Stimulated activated CD4-positive, alpha-beta T cell treated with anti-CD3 and anti-CD28 coated beads, Interleukin-15, amount 100 ng/mL, for 48 hours (primary cell): ENCODE measurements at places on chromosomes 2 and 18.

GRCh38 chr2:29063646-29064345, 10.5 kb downstream of the PCARE start:
- DNase-seq: no peak

DNA sequence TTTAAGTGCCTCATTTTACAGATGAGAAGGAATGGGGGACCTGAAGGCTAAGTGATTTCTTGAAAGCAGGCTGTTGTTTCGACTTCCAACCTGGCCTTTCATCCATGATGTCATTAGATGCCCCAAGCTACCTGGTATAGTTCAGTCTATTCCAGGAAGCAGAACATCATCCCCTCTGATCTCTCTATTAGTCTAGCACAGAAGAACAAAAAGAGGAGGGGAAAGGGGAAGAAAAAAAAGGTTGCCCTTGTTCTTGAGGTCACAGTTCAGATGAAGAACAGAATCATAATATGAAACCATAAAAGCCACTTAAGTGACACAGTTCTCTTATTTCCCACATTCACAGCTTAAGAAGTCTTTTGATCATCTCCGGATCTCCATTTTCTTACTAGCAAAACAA, 386.2 kb upstream of the HNRNPA3 start:
- no peak for DNase-seq

GRCh38 chr2:42435628-42436027, 58.2 kb downstream of the KCNG3 start:
- DNase-seq: no peak

DNA sequence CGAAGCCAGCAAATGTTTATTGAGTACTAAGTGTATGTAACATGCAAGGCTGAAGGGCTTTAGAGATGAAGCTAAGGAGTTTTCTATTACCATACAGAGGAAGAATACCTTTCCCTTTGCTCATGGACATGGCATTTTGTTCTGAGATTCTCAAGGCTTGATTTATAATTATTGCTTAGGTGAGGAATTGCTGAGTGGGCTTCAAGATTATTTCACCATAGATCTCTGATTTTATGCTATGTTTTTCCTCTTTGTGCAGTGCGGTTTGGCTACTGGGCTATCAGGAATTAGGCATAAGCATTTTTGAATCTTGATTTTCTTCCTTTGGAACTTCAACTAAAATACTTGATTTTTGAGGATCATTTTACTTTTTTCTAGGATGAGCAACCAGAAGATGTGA, 42.5 kb downstream of the VRK2 start:
- DNase-seq: no peak

- DNase-seq: no peak
Observed at GRCh38 chr18:811182-811891, 705 bp downstream of the YES1 start.

DNA sequence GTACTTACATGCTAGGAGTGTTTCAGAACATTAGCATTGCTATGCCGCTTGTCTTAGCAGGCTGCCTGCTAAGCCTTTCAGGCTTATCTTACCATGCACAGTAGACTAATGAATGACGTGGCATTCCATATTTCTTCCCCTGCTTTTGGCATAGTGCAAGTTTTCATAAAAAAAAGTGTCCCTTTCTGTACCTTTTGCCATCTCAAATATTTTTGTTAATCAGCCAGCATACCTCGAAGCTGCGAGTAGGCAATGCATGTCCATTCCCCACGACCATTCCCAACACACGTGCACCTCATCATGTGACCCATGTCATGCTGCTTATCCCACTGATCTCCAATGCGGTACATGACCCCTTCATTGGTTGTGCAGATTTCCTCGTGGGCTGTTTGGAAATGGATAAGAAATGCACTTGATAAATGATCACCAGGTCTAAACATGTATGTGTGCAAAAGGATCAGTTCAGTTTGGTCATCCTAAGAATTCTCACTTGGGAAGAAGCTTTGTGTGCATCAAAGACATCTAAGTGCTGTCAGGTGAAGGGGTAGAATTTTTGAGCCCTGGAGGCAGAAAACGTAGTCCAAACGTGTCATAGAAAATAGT, 13.9 kb downstream of the FN1 start:
- DNase-seq: no peak

GRCh38 chr2:17479875-17480274, 38.4 kb downstream of the RAD51AP2 start:
- DNase-seq: no peak

DNA sequence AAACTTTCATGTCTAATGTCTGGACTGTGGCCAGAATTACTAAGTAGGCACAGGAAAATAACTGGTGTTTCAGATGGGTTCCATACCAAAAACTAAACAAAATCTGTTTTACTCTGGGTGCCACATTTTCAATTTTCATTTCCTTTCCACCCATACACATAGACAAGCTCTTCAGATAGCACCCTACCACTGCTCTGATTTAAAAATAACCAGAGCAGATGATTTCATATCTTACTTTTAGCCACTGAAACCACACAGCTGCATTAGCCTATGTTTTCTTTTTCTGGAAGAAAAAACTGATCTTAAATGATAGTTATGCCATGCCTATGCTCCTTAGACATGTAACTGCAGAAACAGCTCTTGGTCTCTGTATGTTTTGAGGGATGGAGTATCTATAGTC, 647.6 kb downstream of the CPS1 start:
- DNase-seq: no peak

GRCh38 chr2:148742373-148742772, 97.8 kb downstream of the EPC2 start:
- DNase-seq: no peak

DNA sequence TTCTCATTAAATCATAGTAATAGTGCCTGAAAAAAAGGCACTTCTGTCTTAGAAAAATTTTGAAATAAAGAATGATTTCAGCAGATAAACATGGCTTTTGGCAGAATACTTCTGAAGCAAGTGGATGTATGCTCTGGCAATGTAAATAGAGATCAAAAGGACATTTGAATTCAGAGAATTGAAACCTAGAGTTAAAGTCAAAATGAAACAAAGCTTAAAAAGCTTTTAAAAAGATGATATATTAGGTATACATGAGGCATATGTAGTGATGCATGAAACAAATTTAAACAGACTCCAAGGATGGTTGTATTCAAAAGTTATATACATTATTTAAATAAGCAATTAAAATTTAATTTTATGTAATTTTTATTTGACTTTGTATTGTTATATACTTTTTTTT, 1344.5 kb upstream of the TMEFF2 start:
- DNase-seq: no peak

DNA sequence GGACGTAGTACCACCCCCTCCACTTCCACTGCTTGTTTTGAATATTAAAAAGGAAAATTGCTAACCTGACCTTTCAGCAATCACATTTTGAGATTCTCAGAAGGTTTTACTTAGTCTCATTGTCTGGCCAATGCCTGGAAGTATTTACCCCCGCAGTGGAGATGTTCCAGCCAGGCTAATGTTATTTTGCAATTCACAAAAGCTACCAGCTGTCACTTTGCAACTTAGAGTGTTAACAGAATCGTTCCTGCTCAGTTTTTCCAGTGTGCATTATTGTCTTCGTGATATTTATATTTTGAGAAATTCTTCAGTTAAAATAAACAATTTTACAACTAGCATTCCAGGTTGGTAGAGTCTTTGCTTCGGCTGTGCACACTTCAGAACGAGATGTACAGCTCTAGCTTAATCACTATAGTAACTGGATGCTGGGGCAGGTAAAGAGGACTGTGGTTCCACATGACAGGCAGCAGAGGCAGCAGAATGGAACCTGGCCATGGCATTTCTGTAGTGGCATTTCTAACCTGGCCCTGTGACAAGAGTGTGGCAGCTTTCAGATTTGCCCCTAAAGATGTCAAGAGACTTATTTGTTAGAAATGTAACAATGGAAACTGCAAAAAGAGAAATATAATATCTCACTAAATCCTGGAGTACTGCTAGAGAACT, 85.1 kb downstream of the DTNA start:
- DNase-seq: no peak

- no peak for DNase-seq
Observed at GRCh38 chr2:173462892-173463840, 108.5 kb downstream of the CDCA7 start.

DNA sequence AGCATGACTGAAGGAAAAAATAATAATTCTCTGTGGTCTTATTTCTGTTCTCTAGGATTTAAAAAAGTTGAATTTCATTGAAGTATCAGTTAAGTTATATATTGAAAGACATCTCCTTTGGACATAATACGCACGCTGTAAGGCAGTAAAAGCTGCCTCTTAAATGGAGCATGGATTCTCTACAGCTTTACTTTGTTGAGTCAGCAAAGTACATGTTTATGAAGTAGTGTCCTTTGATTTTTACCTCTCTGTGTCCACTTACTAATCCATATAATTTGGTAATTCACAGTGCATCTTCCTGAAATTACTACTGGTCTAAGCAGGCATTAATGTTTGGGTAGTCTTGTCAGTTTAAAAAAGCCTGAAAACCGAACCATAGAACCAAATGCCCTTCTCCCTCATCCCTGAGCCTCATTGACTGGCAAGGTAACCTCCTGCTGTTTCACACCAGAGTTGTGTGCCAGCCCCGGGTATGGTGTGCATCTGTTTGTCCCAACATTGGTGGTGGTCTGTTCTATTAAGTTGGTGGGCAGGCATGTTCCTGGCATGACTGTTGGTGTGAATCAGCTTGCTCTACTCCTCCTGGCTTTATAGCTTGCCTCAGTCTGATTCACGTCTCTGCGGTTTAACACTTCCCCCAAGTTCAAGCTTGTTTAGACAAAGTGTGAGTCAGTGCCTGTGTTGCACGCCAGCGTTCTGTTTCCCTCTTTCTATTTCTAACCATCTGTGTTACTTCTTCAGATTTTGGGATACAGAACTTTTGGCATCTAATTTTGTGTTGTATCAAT, 71.0 kb upstream of the ITM2C start:
- DNase-seq: peak; percentile 60

GRCh38 chr18:75066936-75067335, 142.0 kb downstream of the PTGR3 start:
- DNase-seq: no peak

- no peak for DNase-seq
Observed at GRCh38 chr2:75596784-75597183, 36.0 kb upstream of the EVA1A start.

DNA sequence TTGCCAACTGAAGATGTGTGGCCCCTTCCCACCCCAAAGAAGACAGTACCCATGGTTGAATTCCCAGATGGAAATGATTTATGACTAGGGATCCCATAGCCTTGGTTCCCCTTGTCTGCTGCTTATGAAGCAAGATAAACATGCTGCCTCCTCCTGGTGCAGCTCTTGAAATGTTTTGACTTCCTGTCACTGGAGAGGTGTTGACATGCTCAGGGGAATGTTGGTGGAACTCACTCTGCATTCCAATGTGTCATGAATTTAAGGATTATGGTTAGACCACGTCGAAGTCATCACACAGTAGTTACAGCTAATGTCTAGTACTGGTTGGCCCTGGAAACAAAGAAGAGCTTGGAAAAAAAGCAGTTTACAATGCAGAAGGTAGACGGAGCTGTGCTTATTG, 69.0 kb upstream of the FAM110C start:
- DNase-seq: no peak

GRCh38 chr2:154527962-154528361, 170.5 kb upstream of the KCNJ3 start:
- DNase-seq: no peak

DNA sequence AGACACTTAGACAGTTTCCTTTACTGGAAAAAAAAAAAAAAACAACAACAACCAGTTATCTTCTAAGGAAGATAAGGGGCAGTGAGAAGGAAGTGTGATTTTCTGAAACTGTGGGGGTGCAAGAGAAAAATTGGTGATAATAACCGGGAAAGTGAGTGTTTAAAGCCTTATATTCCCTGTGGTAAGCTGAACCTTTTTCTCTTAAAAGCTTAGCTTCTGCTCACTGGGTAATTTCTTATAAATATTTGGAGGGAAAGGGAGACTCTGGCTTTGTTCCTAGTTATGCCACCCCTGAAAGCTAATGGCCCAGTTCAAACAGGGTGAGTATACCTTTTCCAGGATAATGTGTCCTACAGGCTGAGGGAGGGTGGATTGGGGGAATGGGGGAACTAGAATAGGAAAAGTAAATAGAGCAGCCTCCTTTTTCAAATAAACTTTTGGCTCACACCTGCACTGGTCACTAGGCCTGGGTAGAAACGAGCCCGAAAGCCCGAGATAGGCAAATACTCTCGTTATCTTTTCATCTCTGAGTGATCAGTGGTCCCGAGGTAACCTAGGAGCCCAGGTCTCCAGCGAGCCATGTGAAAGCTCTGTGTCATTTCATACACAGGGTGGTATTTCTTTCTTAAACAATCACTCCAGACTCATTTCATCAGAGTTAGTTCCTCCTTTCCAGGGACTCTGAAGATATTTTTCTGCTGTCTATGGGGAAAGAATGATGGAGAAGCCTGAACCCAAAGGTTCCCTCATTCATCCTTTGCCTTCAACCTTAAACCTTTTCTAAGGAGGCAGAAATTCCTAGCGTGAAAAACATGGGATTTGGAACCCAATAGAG, 15.5 kb upstream of the SRBD1 start:
- DNase-seq: no peak

DNA sequence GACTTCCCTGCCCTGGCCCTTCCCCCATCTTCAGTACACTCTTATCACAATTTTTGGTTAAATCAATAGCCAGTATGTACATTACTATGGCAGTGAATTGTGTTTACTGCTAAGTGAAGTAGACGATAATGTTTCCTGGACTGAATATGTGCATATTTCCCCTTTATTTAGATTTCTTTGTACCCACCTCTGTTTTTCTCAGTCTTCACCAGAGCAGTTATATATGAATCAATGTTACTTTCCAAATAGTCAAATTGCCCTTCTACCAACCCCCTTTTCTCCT, 97.1 kb upstream of the HS6ST1 start:
- DNase-seq: no peak

DNA sequence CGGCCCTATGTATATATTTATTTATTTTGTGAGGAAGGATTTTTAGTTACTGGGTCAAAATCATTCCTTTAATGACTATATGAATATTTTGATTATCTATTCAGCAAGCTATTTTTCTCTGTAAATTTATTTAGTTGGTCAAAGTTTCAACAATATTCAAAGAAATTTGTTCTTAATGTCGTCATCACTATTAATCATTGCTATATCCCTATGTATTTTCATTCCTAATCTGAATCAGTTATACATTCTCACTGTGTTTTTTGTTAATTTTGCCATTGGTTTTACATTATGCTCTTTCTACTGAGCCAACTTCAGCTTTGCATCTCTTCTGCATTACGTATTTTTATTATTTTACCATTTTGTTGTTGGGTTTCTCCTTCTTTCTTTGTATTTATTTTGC, 105.7 kb downstream of the CCDC178 start:
- DNase-seq: no peak

DNA sequence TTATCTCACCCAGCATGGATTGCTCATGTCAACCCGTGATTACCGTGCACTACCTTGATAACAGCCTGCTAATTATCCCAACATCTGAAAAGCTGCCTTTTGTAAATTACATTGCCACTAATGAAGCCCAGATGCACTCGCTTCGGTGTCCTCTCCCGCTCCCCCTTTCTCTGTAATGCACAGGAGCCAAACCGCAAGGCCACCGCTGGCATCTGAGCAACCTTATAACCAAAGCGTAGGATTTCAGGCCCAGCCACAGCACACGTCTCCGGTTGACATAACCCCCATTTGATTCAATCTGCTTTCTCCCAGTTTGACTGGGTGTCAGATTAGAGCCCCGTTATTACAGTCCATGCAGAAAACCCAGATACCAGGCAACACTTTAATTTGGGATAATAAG, 341.2 kb downstream of the ALK start:
- DNase-seq: no peak
